A549 treated with dexamethasone at 1 μM for 4 hours (cell line): ENCODE measurements at places on chromosomes 11 and 22. TPM values are rescaled to one million over a fixed set of nuclear protein-coding genes. Genes with fewer than 3 reads are reported as not detected.

Gene SPTBN2
- 6.7 to 10.6 TPM (median 9.9 TPM) in 5 replicates for total RNA-seq

Gene CFAP300
- total RNA-seq: 5.0 to 7.0 TPM (median 5.6 TPM) in 5 replicates

Gene CNIH2
- total RNA-seq: 1.3 to 2.9 TPM (median 2.5 TPM) in 5 replicates

Gene TMEM86A
- total RNA-seq: 0.18 to 0.47 TPM (median 0.34 TPM) in 5 replicates

Gene OR5A1
- total RNA-seq: not detected in 5 replicates

Gene TRPM5
- total RNA-seq: not detected in 5 replicates

Gene APOL3
- 0.05 to 0.14 TPM (median 0.07 TPM) in 5 replicates for total RNA-seq

Gene EHF
- 0.83 to 1.7 TPM (median 1.2 TPM) in 5 replicates for total RNA-seq

Gene MPZL2
- 0.06 TPM in 1 of 5 replicates, not detected in the others for total RNA-seq
